ENCODE measurements at places on chromosomes 7 and 10. TPM values are rescaled to one million over a fixed set of nuclear protein-coding genes. Genes with fewer than 3 reads are reported as not detected.

The CDHR3 gene
- total RNA-seq = 35.7 TPM

The SNCG gene
- 265 TPM for total RNA-seq

The ANKRD61 gene
- total RNA-seq = 0.45 TPM

The SLC18A3 gene
- total RNA-seq = not detected

DNA sequence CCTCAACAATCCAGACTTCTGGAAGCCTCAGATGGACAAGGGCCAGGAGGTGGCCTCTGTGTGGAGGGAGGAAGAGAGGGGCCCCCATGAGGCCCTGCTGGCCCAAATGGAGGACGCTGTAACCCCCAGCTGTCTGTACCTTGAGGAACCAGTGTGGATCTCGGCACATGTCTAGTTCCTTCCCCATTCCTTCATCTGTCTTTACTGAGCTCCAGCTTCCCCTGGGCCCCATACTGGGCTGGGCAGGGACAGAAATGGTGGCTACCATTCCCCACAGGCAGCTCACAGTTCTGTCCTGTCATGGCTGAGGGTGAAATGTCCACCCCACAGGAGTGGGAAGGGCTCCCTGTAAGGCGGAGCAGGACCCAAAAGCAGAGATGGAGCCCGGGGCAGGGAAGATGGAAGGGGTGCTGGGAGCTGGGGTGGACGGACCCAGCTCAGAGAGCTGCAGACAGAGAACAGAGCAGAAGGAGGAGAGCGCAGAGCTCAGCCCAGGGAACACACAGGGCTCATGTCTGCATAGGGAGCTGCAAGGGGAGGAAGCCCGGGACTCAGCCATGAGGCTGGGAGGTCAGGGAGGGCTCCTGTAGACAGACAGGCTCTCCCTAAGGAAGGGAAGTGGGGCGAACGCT lies 22.8 kb downstream of the ANTXRL start:
- peak; percentile 80 for DNase-seq

GRCh38 chr7:44541876-44542610 lies 913 bp upstream of the NPC1L1 start:
- DNase-seq = no peak

- DNase-seq = no peak
Measured at GRCh38 chr10:113666682-113667252, 2.9 kb upstream of the NRAP start.

The LEP gene
- total RNA-seq = 784 TPM

The FLNC gene
- total RNA-seq = 16.2 TPM

GRCh38 chr10:132270721-132271457 lies 36.9 kb downstream of the STK32C start:
- DNase-seq = no peak

The KLF6 gene
- 474 TPM for total RNA-seq

DNA sequence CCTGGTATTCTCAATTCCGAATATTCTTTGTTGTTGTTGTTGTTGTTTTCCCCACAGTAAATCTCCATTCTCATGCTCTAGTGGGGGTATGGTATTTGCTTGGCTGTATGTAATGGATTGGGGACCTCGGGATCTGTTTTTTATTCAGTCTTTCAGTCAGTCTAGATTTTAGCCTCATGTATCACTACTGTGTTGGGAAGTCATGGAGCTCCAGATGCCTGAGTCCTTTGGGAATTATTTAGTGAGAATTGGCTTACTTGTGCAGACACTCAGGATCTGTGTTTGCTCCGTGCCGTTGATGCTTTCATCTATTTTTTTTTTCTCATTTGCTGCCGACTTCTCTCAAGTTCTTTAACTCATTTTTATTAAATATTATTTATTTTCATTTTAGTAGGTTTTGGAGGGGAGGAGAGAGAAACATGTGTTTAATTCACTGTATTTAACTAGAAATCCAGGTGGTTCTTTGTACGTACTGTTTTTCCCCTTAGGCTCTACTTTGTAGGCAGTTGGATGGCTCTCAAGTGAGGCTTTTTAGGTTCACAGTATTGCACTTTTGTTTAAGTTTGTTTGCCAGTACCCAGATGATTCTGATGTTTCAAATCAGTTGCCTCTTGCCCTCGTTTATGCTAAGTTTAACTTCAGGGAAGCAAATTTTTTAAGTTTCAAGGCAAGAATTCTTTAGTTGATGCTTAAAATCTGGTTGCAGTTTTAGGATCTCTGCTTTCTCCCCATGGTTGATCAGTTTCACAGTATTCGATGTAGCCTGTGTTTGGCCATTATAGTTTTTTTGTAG lies 36.9 kb downstream of the ZNRF2 start:
- no peak for DNase-seq

- DNase-seq = peak; percentile 83
Measured at GRCh38 chr7:158056761-158057160, 530.9 kb downstream of the PTPRN2 start.

Data from mesenteric fat pad (tissue), 1 donor.